ENCODE measurements at places on chromosomes 6 and 20. TPM values are rescaled to one million over a fixed set of nuclear protein-coding genes. Genes with fewer than 3 reads are reported as not detected.

The VSTM2L gene
- total RNA-seq = 9.0 TPM

The TTK gene
- 25.9 TPM for total RNA-seq

The MICB gene
- total RNA-seq = 16.8 TPM

The KIF13A gene
- total RNA-seq = 34.6 TPM

The IRF4 gene
- not detected for total RNA-seq

The DPPA5 gene
- total RNA-seq = not detected

The TRIM15 gene
- total RNA-seq = not detected
